Activated CD4-positive, alpha-beta T cell treated with anti-CD3 and anti-CD28 coated beads, Interleukin-2, amount 50 U/mL, for 4 hours (primary cell): ENCODE measurements at places on chromosomes 1 and 21.

DNA sequence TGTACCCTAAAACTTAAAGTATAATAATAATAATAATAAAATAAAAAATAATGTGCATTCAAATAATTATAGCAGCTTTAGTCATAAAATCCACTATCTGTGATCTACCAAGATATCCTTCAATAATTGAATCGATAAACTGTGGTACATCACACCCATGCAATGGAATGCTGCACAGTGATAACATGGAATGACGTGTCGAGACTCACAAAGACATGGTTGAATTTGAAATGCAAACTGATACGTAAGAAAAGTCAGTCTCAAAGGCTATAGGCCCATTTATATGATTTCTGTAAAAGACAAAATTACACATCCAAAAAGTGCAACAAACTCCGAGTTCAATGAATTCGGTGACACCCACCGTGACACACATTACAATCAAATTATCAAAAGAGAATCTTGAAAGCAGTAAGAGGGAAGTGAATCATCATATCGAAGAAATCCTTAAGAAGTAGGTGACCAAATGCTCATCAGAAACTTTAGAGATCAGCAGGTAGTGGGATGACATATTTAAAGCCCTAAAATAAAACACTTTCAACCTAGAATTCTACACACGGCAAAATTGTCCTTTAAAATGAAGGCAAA is 5.2 kb upstream of the SPRR2E start:
- no peak for DNase-seq

- DNase-seq: no peak
Observed at GRCh38 chr1:153515504-153516394, 20.0 kb downstream of the S100A6 start.

- no peak for DNase-seq
Observed at GRCh38 chr1:84704872-84705417, 14.7 kb upstream of the SSX2IP start.

DNA sequence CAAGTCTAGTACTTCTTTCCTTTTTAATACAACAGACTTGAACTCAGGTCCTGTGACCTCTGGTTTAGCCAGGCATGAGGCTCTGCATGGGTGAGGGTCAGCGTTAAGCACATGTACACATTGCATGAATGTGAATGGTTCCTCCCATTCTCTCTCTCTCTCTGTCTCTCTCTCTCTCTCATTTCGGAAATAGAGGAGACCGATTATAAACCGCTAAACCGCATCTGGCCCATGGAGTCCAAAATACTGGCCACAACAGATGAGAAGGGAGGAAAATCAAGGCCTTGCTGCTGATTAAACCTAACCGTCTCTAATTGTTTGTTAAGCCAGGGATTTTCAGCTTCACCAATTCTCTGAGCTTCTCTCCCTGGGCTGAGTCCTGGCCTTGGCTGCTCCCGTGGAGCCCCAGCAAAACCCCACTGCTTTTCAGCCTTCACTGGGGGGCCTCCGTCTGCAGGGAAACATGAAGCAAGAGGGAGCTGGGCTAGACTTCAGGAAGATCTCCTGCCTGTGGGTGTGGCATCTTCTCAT is 6.6 kb downstream of the RSPO1 start:
- DNase-seq: no peak

DNA sequence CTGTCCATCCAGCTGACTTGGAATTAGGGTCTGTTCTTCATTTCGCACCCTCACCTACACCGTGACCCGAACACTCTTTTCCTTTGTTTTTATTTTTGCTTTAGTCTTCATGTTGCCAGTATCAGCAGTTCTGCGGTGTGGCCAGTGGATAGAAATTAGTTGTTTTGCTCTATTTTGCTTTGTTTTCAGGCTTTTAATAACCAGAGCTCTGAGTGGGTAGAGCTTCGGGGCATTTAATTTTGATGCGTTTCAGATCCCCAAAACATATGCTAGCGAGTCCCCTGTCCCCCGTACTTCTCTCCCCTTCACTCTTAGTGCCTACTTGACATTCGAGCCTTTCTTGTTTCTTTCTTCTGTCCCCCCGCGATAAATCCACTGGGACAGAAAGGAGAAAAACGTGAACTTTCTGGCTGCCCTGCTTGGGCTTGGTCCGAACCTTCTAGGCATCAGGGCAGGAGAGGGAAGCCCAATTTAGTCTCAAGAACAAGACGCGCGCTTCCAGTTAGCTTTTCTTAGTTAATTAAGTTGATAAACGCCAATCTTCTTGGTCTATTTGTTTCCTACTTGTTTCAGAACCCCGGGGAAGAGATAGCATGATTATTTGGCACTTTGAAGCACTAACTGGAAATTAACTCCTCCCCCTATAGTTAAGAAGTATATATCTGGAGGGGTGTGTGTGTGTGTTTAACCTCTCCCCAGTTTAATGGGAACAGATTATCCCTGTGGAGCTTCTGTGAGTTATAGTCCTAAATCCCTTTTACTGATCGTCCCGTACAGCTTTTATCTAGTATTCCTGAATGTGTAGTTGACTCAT is 839 bp downstream of the SWT1 start:
- no peak for DNase-seq

DNA sequence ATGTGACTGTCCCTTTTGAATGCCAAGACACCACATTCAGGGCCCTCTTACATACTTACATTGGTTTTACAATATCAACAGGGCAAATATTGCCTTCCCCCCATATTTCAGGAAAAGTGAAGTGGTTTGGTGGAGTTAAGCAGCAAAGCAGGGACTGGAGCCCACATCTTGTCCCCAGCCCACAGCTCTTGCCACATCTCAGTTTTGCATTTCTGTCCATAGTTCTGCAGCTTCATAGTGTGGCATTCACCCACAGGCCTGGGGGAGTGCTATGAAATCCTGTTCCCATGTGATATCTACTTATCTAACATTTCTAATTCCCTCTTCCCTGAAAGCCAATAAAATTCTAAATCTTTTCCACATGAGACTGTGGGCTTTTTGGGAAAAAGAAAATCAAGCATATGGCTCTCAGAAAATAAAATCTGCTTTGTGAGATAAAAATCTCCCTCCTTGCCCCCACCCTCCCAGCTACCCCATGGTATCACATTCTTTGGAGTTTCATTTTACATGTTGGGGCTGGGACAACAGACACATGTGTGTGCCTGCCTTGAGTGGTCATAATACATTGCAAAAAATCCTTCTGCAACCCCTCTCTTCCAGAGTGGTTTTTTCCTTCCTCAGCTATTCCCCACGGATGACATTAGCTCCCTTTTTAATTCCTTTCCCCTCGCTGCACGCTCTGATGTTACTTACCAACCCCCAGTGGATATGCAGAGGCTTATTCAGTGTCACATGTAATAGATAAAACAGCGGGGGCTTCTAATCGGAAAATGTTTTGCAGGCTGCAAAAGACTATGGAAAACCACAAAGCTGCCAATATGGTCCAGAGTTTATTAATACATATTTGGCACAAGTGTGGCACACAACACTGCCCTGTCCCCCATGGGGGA is 20.5 kb upstream of the CD2 start:
- DNase-seq: no peak

DNA sequence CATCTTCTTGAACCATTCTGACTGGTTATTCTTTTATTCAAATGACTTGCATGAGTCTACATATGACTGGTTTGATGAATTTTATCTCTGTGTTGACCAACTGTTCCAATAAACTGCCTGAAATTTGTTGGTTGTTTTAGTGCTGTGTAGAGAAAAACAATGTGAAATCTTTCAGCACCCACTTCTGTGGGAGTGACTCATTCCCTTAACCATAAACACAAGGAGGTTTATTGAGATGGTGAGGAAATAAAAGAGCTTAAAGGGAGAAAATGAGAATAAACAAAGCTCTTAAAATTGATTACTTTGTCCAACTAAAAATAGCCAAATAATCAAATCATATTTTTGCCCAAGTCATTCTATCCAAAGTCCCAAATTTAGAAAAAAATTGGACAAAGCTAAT is 341.1 kb downstream of the TGFB2 start:
- DNase-seq: no peak

- no peak for DNase-seq
Observed at GRCh38 chr21:38596264-38597042, 98.2 kb upstream of the ERG start.

- no peak for DNase-seq
Observed at GRCh38 chr1:217230412-217230811, 400.5 kb downstream of the GPATCH2 start.

- no peak for DNase-seq
Observed at GRCh38 chr21:38567335-38567969, 69.2 kb upstream of the ERG start.

GRCh38 chr1:26820784-26821269 is 5.7 kb upstream of the ZDHHC18 start:
- DNase-seq: peak; percentile 24

DNA sequence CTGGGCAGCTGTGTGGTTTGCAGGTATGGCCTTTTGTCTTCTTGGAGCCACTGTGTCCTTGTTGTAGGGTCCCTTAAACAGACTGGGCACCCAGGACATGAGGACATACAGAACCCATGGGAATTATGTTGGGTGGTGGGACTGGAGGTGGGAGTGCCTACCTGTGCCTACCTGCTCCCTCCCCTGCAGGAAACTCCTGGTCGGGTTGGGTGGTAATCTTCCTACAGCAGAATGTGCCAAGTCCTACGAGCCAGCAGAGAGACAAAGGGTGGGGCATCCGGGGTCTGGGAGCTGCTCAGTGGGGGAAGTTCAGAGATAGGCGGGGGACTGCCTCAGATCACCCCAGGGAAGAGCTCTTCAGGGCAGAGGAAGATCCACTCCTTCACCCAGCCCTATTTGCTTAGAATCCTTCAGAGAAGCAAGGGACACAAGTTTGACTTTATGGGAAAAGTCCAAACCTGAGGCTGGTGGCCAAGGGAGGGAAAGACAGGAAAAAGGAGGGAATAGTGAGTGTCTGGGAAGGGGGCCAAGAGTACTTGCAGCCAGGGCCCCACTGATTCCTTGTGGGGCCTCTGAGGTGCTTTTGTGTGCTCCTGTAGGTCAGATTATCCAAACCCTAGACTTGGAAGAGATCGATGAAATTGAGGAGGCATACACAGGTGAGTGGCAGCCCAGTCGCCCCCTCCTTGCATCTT is 58.3 kb downstream of the KIF21B start:
- no peak for DNase-seq

DNA sequence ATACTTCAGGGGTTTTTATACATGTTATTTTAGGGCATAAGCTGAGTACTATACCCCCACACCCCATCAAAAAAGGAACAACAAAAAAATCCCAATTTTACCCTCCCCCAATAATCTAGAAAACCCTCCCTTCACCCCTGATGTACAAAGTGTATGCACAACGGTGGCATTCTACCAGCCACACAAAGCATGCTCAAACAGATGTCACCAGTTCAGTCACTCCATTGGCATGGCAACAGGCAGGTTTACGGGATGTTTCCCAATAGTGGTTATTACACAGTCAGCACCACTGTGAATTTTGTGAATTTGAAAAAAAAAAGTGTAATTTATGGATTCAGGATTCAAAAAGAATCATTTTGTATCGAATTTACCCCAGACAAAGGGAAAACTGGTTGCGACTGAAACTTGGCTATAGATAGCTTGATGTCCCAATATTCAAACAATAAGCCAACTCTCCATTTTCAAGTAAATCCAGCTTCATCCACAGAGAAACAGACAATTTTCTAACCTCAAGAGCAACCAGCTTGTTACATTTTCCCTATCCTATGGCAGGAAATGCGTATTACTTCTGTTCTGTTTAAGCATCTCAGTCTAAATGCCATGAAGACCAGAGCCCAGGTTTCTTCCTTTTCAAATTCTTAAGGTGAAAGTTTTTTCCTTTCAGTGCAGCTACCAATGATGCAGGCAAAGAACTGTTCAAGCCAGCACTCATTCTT is 34.0 kb upstream of the SLC45A3 start:
- no peak for DNase-seq

DNA sequence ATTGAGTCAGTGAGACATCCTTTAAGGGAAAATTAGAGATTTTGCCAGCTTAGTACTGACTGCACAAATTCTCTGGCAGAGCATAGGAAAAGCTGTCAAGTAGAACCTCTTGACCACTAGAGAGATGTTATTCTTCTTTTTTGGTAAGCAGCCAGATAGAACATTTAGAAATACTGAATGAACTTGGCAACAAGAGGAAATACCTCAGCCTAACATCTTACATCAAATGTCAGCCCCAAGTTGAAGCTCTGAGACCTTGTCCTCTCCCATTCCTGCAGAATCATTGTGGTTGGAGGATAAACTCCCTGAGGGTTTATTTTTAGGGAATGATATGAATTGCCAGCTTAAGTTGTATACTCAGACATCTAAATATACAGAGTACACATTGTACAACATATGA is 53.5 kb downstream of the MIGA1 start:
- no peak for DNase-seq

DNA sequence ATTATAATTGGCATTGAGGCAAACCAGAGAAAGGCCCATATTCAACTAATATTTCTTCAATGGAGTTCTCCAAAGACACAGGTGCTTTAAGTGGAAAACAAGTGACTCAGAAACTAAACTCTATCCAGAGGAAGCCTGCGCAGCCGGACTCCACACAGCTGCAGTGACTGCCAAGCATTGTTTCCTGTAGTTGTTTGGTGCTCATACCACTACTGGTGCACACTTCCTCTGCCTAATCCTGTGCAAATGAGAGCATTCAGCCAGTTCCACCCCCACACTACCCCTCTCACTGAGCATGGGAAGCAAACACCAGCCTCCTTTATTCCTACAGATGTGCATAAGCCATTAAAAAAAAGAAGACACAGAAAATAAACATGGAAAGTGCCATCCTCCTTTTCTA is 102.9 kb downstream of the VAV3 start:
- no peak for DNase-seq

GRCh38 chr1:156172696-156173470 is 19.5 kb downstream of the SEMA4A start:
- no peak for DNase-seq
